NCI-H1105 treated with DMSO at 0.1 percent for 48 hours (cell line): ENCODE measurements at places on chromosomes 16 and 17.
A peak's percentile ranks its signal among the peaks of the same experiment; 100 is the strongest.

GRCh38 chr17:77704048-77704815 lies 254.3 kb upstream of the TNRC6C start:
- DNase-seq = no peak

- no peak for DNase-seq
Observed at GRCh38 chr16:87360862-87361610, 22.5 kb downstream of the FBXO31 start.

DNA sequence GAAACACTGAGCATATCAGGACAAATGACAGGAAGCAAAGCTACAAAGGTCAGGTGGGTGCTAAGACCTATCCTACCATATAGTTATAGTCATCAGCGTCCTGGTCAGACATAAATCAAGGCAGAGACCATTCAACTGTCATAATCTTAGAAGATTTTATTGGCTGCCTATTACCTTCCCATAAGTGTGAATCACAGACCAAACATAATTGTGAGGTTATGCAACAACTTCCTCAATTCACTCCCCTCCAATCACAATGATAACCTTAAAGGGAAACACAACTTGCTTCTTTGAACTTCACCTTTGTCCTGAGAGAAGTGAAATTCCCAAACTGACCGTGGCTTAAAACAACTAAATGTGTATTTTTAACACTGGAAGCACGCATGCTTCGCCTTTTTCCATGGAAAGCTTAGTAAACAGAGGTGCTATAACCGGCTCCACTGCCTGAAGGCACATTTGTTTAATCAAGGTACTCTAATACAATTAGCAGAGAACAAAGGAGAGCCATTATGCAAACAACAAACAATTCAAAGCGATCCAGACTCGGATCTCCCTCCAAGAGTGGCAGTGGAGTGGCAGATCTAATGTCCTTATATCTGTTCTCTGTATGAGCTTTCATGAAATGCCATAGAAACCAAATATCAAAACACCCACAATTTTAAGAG lies 84.9 kb downstream of the TMEM114 start:
- peak; percentile 31 for DNase-seq

GRCh38 chr17:68954146-68954896 lies 871 bp downstream of the ABCA8 start:
- DNase-seq = no peak

DNA sequence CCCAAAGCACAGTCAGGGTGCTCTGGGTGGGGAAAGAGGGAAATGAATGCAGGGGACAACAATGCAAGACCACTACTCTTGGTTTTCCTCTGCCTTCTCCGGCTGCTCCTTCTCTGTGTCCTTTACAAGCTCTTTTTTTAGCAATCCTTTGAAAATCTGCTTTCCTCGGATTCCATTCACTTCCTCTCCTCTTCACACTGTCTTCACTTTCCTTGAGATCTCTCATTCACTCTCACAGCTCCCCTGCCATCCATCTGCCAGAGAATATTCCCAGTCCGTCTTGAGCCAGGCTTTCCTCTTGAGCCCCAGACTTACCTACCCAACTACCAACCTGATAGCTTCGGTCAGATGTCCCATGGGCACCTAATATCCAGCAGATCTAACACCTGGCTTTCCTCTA lies 11.0 kb upstream of the SPOP start:
- DNase-seq = no peak

GRCh38 chr17:47852113-47852949 lies 1.4 kb upstream of the SP6 start:
- no peak for DNase-seq

GRCh38 chr16:3652373-3653195 lies 1.9 kb upstream of the DNASE1 start:
- DNase-seq = no peak

- DNase-seq = no peak
Observed at GRCh38 chr16:74568961-74569631, 37.8 kb downstream of the GLG1 start.
